HAP-1 (cell line): ENCODE measurements at places on chromosomes 6 and 20.

DNA sequence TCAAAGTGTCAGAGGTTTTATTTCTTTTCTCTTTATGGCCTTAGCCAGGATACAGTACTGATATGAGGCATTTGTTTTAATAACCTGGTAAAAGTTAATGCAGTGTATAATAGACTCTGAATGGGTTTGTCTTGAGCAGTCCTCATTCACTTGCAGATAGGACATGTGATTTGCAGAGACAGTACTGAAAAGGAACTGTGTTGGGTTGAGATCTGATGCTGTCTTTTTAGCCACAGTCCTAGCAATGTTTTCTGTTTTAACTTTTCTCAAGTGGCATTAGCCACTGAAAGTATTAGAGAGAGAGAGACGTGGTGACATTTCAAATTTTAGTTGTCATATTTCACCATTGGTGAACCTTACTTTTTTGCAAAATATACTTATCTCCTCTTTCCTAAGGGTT lies 547.2 kb upstream of the MAN1A1 start:
- DNase-seq = no peak

DNA sequence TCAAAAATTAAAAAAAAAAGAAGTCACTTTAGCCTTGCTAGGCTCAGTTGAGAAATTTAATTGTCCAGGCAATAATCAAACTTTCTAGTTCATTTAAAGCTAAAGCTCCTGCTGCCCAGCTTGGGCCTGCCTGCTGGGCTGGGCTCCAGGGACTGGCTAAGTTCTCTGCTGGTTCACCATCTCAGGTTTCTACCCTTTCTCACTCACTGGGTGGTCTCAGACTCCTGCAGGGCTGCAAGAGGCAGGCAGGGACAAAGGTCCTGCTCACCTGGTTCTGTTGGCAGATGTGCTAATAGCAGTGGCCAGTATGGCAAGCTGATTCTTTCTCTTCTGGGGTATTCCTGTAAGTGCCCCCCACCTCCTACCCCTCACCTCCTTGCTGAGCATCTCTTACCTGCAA lies 21.2 kb upstream of the RTF2 start:
- DNase-seq = no peak

- DNase-seq = no peak
These were observed 46.9 kb downstream of the GFRA4 start for GRCh38 chr20:3616250-3616649.

DNA sequence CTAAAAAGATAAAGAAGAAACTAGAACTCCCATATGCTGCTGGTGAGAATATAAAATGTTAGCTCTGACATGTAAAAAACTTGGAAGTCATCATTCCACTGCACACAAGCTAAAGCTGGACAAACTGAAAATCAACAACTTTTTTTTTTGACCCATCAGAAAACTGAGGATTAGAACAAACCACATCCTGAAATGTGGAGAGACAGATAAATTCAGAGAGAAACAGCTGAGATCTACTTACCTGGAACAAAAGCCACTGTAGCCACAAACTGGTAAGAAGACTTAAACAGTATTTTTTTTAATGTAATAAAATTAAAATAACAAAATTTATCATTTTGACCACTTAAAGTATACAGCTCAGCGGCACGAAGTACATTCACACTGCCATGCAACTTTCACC lies 408.5 kb upstream of the RGS17 start:
- DNase-seq = no peak

DNA sequence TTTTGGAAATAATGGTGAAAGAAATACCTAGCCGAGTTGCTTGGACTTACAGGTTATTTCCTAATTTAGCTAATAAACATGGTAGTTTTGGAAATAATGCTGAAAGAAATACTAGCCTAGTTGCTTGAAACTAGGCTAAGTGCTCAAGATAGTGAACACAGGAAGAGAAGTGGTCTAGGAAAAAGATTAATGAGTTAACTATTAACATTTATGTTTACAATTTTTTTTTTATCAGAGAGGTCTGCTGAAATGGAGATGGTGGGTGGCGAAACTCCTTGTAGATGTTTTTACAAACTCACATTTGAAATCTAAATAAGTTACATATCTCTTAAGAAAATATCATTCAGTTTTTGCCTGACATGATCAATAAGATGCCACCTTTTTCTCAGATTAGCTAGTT lies 39.2 kb downstream of the MAPK14 start:
- no peak for DNase-seq

DNA sequence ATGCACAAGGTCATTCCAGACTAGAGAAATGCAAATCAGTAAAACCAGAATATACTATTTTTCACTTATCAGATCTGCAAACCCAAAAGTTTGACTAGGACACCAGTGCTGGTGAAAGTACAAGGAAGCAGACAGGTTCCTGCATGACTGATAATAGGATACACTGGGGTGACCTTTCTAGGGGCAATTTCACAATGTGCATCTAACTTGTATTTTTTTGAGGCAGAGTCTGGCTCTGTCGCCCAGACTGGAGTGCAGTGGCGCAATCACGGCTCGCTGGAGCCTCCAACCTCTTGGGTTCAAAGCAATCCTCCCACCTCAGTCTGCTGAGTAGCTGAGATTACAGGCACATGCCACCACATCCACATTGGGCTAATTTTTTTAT lies 11.4 kb downstream of the COMMD7 start:
- DNase-seq = no peak

GRCh38 chr20:56595746-56596475 lies 33.2 kb upstream of the TFAP2C start:
- peak; percentile 67 for DNase-seq

GRCh38 chr20:52231230-52231746 lies 39.7 kb upstream of the ZFP64 start:
- DNase-seq = no peak

DNA sequence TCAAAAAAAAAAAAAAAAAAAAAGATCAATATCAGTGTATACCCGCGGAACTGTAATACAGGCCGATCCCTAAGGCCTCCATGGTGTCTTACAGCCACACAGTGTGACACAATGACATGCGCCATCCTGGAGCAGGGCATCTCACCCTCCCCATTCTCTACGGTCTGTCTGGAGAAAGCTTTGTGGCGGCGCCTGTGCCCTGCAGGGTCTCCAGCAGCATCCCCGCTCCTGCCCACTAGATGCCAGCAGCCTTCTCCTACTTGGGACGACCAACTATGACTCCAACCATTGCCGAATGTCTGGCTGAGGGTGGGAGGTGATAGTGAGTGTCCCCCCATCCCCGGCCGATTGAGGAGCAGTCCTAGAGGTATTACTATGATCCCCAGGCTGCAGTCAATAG lies 558.8 kb upstream of the AGPAT4 start:
- no peak for DNase-seq

DNA sequence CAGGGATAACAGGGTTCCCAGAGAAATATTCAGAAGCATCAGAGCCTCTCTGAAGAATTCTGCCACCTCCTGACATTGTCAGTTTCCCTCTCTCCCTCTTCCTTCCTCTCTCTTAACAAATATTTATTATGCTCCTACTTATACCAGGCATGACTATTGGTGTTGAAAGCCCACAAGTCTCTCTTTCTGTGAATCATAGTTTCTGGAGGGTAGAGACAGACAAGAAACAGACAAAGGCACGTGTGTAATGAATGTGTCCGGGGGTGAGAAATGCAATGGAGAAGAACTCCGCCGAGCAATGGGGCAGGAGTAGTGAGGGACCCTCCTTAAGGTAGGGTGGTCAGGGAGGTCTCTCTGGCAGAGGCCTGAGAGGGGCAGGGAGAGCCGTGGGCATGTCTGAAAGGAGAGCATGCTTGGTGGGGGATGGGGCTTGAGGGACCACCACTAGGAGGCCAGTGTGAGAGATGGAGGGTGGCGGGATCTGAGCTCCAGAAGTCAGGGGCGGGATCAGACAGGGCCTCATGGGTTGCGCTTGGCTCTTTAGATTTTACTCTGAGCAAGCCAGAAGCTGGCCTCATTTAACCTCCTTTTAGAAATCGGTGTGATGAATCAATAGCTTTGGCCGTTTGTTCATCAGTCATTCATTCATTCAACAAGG lies 57.3 kb downstream of the EYA2 start:
- no peak for DNase-seq

DNA sequence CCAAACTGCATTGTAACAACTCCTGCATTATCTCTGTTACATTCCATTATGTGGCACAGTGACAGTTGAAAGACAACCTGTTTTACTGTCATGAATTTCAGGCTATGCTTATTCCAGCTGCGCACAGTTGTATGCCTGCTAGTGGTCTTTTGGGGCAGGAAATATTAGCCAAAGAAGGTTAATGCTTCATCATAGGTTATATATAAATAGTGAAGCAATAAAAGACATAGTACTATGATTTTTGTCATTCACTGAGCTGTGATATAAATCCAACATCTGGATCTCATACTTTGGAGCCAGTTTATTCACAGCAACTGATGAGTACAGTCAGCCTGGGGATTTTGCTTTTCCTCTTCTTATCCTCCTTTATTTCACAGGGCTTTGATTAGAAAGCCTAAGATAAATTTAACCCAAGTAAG lies 55.6 kb downstream of the FILIP1 start:
- no peak for DNase-seq

DNA sequence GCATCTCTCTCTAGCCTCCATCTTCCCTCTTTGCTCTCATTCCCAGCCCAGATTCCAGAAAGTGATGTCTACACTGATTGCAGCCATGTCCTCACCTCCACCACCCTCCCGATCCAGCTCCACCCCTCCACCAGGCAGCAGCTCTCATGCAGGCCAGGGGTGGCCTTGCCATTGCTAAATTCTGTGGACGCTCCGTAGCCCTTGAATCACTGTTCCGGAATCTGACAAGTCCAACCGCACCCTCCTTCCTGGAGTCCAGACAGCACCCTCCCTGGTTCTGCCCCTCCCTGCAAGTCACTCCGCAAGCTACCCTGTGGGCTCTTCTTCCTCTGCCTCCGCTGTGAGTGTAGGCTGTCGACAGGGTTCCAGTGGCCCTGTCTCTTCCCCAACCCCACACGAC lies 26.2 kb downstream of the TNXB start:
- DNase-seq = no peak

DNA sequence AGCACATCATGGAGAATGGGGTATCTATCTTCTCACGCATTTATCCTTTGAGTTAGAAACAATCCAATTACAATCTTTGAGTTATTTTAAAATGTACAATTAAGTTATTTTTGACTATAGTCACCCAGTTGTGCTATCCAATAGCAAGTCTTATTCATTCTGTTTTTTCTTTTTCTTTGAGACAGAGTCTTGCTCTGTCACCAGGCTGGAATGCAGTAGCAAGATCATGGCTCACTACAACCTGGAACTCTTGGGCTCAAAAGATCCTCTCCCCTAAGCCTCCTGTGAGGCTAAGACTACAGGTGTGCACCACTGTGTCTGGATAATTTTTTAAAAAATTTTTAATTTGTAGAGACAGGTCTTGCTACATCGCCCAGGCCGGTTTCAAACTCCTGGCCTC lies 201.5 kb upstream of the ZNF217 start:
- DNase-seq = no peak

- DNase-seq = no peak
These were observed 118.8 kb downstream of the MAP3K7 start for GRCh38 chr6:90468080-90468479.

DNA sequence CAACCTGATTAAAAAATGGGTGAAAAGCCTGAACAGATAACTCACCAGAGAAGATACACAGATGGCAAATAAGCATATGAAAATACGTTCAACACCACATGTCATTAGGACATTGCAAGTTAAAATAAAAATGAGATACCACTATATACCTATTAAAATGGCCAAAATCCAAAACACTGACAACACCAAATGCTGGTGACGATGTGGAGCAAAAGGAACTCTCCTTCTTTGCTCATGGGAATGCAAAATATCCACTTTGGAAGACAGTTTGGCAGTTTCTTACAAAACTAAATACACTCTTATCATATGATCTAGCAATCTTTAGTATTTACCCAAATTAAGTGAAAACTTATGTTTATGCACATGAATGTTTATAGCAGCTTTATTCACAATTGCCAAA lies 100.5 kb upstream of the ARID1B start:
- DNase-seq = no peak

- no peak for DNase-seq
These were observed 42.0 kb downstream of the BCAS1 start for GRCh38 chr20:54028276-54029011.

DNA sequence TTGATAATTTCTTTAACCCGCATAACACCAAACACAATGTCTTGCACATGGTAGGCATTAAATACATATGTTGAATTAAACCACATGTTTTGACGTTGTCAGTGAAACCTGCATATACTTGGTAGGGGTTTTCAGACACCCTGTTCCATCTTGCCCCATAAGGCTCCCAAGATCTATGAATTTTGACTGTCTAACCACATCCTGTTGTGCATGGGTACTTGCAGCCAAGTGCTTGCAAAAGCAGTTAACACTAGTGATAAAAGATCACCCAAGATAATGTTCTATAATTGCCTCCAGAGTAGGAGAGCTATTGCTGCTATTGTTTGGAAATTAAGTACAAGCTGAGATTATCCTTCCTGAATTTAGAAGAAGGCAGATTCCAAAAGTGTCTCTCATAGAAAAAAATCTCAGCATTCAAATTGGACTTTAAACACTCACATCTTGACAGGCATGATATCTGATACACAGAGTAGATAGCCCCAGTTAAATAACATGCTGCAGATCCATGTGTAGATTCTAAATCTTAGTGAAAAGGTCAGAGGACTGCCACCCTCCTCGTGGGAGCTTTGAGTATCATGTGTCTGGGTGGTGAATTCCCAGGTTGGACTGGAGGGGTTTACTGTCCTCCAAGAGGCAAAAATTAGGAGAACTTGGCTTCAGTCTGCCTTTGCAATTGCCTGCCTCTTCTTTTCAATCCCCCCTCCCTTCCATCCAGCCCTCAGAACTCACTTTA lies 25.8 kb upstream of the CCN6 start:
- no peak for DNase-seq

- no peak for DNase-seq
These were observed 557.9 kb upstream of the ID4 start for GRCh38 chr6:19279273-19279684.

DNA sequence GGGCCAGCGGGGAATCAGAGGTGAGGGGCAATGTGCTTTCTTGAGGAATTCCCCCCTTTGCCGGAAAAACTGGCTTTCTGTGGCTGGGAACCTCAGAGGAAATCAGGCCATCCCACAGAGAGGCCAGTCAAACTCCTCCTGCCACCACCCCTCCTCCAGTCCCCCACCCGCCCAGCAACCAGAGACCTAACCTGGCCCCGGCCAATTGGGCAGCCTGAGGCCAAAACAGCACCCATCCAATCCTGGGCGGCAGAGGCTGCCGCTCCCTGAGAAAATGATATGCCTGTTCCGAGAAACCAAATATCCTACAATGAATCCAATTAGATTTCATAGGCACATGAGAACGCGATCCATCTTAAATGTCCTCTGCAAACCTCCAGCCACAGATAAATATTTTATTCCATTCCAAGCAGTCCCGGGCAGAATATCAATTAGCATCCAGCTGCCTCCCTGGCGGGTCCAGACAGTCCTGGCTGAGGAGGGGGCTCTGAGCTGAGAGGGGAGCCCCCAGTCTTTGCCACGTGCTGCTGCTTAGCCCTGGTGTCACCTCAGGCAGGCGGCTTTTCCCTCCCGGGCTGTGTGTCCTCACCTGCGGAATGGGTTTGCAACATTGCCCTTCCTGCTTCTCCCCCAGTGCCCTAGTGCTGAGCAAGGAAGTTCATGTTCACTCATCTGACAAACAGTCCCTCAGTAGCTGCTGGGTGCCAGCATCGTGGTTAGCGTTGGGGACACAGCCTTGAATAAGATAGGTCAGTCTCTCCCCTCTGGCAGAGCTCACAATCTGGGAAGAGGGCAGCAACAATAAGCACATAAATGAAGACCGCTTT lies 95.0 kb downstream of the DLGAP4 start:
- DNase-seq = no peak

GRCh38 chr6:83853178-83854000 lies at the start of gene RIPPLY2:
Gene RIPPLY2 (plus strand): TSS chr6:83853360. CDS start chr6:83853417, 57 bp downstream.
- no peak for DNase-seq

GRCh38 chr6:33249732-33250630 lies 21.7 kb downstream of the VPS52 start:
- no peak for DNase-seq
